T47D (cell line): ENCODE measurements at places on chromosomes 5 and 9.

DNA sequence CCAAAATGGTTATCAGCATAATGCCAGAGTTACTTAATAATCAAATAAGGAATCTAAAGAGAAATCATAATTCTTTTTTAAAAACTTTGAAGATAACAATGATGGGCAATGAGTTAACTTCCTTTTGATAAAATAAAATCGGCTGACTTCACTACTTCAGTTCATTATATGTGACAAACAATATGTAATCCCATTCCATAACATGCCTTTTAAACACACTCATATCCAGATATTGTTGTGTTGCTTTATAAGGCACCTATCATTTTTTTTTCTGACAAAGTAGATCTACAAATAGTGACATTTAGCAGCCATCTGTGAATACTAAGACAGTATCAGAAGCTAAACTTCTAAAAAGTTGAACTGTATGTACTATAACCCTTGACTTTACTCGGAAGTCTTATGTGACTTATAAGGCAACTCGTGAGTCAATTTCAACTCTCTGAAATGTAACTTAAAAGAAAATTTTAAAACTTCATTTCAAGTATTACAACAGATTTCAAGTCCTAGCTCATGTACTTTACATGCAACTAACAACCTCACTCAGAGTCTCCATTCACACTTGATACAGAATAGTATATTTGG lies 7.5 kb downstream of the ADAMTS6 start:
- no peak for DNase-seq

DNA sequence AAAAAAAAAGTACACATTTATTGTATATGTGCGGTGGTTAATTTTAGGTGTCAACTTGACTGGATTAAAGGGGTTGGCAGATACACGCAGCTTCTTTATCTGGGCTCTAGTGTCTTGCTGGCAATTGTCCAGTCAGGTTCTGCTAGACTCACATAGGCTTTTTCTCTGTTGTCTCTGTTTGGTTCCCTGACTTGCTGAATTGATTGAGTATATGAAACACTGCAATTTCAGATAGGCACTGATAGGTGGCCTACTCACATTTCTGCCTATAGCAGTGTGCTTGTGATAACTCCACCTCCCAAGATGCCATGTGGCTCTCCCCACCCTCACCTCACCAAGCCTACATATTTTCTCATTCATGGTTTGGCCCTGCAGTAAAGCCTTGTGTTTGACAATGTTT lies 52.5 kb downstream of the AOPEP start:
- DNase-seq: no peak

- no peak for DNase-seq
These were observed at the start of gene GABRG2 for GRCh38 chr5:162067655-162068411. Gene GABRG2 (plus strand): TSS chr5:162067773. CDS start chr5:162068000, 227 bp downstream.

DNA sequence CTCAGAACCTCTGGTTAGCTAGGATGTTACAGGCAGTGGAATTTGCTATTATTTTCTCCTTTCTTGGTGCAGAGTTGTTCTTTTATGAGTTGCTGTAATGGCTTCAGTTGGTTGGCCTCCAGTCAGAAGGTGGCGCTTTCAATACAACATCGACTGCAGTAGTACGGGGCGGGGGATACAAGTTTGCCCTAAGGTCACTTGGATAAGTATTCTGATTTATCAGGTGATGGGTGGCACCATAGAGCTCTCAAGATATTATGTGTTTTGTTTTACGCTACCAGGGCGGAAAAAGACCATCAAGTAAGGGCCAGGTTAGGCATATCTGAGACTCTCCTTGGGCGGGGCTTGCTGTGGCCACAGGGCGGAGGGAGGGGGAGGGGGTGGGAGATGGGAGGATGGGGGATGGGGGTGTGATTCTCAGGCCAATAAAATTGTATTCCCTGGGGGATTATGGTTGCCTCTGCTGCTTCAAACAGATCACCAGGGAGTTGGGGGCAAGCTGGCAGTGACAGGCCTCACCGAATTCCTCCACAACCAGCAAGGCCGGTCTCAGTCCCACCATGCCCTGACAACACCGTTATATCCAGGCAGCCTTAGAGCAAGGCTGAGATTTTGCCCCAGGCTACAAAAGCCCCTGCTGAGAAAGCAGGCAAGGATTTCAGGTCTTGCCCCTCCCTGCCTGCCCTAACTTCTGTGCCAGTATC lies 15.9 kb upstream of the RNF38 start:
- no peak for DNase-seq

DNA sequence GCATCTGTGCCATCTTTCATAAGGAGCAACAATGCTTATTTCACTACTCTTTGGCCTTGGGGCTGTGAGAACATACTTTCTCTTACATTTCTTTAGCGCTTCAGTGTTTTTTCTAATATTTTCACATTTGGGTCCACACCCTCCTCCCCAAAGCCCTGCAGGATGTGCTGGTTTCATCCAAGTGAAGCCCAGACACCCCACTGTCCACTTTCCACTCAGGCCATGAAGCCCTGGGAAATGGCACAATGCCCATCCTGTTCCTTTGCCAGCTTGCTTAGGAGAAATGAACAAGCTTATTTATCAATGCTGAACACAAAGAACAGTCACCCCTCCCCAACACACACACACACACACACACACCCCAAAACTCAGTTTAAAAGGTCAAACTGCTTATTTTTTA lies 17.3 kb upstream of the TMOD1 start:
- DNase-seq: no peak

- peak; percentile 45 for DNase-seq
These were observed 248.1 kb downstream of the CETN3 start for GRCh38 chr5:90161414-90161813.

DNA sequence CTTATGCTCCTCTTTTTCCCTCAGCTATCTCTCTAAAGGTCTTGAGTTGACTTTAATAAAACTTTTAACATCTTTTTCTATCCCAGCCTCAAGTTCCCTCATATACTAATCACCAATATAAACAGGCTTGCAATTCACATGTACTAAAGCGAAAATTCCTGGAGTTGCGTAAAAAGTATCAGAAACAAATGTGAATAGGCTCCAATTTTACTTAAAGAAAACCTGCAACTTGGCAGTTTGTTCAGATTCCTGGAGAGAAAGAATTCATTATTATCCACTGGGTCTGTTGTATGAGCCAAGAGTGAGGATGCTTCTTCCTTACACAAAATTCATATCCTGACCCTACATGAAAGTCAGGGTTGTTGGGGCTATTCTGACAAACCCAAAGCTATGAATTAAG lies 384.2 kb downstream of the DTWD2 start:
- no peak for DNase-seq

- DNase-seq: no peak
These were observed 25.6 kb downstream of the FBXW11 start for GRCh38 chr5:171980792-171981191.

DNA sequence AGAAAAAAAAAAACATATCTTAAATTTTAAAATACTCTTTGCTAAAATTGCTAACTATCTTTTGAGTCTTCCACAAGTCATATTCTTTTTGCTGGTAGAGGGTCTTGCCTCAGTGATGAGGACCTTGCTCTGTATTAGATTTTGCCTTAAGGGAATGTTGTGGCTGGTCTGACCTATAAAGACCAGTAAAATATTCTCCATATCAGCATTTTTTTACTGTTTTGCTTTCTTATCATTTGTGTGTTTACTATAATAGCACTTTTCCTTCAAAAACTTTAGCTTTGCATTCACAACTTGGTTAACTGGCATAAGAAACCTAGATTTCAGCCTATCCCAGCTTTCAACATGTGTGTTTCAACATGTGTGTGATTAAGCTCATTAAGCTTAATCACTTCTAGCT lies 224.7 kb upstream of the CDH18 start:
- DNase-seq: no peak

DNA sequence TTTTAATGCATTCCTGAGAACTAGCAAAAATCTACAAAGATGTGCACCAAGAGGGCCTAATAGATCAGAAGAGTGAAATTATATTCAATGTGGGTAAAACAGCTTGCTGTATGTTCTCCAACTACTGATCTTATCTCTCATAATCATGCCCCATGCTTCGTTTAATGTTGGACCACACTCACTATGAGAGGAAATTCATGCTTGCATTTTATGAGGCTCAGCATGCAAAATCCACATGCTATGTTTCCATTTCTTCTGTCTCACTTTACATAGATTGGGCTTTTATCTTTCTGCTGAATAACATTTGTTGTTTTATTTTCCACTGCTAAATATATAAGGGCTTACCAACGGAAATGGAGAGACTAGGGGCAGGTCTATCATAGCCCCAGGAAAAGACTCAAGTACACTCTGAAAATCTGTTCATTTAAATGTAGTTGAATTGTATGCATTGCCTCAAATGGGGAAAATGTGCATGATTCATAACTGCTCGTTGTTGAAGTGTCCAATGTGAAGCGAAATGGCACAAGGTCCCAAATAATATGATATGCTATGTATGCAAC lies 474.2 kb downstream of the EFNA5 start:
- DNase-seq: no peak
